ENCODE measurements at places on chromosomes 7 and 10.
A peak's percentile ranks its signal among the peaks of the same experiment; 100 is the strongest.

DNA sequence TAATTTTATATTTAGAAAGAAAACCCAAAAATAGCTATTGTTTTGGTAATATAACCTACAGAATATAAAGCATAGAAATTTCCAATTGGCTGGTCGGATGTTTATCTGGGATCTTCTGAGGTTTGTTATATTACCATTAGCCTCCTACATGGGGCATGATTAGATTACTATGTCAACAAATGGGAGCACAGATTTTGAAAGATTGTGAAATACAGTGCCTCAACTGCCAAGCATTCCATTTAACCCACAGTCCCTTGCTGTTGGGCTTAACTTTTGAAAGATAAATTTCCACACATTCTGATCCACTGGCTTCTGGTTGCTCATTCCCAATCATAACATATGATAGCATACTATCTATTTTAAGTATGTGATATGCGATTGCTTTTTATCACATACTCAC is 455.4 kb upstream of the C7orf33 start:
- DNase-seq: no peak

GRCh38 chr10:7817576-7817975 is 729 bp upstream of the TAF3 start:
- no peak for DNase-seq

GRCh38 chr7:110407706-110408105 is 683.2 kb upstream of the LRRN3 start:
- no peak for DNase-seq

DNA sequence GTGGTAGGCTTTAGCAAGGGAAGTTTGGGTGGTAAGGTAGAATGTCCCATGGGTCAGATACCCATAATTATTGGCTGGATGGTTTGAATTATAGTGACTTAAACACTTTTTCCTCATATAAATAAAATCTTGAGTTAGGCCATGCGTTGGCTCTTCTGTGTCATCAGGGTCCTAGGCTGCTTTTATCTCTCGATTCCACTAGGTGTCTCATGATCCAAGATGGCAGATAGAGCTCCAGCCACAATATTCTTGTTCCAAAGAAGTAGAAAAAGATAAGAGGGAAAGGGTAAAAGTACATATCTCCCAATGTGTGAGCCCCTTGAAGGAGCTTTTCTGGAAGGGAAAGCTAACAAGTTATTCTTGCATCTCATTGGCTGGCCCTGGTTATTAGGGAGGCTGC is 144.7 kb downstream of the GRK5 start:
- DNase-seq: no peak

- DNase-seq: peak; percentile 39
These were observed 758 bp upstream of the OPTN start for GRCh38 chr10:13099144-13099665.

- DNase-seq: no peak
These were observed 31.3 kb upstream of the TCF7L2 start for GRCh38 chr10:112918771-112919170.

GRCh38 chr10:24519950-24520349 is 203.7 kb downstream of the ARHGAP21 start:
- no peak for DNase-seq

DNA sequence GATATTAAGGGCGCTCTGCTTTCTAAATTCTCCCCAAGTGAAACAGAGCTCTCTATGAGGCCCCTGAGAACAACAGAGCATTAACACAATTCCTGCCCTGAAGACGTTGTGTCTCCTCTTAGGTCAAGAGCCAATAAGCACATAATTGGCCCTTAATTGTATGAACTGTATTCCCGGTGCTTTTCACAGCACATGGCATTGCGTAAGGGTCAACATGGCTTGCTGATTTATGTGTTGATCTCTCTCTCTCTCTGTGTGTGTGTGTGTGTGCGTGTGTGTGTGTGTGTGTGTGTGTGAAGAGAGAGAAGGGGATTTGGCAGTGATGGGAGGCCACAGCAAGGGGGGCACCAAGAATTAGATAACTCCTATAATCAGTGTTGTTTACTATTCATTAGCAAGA is 40.5 kb downstream of the LYZL1 start:
- peak; percentile 47 for DNase-seq

DNA sequence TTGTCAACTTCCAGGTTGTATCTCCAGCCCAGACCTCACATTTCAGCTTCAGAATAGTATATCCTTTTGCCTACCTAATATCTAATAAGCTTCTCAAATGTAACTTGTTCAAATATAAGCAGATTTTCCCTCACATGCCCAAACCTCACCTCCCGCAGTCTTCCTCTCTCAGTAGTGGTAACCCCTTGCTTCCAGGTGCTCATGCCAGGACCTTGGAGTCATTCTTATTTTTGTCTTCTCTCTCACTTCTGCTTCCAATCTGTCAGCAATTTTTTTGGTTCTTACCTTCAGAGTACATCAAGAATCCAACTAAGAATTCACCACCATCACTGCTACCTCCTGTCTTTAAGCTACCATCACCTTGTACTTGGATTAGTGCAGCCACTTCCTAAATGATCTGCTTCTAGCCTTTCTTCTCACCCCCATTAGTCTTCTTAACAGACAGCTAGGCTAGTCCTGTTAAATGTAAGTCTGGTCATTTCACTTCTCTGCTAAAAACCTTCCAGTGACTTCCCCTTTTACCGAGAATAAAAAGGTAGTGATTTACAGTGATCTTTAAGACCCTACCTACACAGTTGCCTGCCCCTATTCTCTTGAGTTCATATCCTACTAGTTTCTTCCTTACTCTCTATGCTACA is 14.0 kb downstream of the ANKIB1 start:
- no peak for DNase-seq

DNA sequence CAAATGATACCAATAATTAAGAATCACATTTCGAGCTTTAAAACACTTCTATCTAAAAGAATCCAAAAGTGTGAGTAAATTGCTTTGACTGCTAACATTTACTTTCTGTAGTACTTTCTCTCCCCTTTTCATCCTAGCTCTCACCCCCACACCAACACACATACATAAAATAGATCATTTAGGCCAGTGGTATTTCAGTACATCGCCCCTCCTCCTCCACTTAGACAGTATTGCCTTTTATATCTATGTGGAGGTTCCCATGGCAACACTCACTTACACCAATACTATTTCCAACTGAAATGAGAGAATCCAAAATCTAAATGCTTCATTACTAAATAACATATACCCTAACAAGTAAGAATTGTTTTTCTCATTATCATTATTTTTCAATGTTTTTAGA is 58.9 kb downstream of the HIBADH start:
- no peak for DNase-seq

DNA sequence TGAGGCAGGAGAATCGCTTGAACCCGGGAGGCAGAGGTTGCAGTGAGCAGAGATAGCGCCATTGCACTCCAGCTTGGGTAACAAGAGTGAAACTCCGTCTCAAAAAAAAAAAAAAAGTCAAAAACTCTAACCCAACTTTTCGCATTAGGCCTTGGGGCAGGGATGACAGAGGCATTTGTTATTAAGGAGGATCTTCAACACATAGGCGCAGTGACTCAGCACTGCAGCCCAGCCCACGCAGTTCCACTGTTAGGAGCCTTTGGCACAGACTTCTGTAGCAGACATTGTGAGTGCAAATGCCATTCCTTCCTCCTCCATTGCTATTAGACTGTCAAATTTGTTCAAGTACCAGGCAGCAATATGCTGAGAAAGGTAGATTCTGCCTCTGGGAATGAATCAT is 43.1 kb upstream of the KLHL7 start:
- no peak for DNase-seq

DNA sequence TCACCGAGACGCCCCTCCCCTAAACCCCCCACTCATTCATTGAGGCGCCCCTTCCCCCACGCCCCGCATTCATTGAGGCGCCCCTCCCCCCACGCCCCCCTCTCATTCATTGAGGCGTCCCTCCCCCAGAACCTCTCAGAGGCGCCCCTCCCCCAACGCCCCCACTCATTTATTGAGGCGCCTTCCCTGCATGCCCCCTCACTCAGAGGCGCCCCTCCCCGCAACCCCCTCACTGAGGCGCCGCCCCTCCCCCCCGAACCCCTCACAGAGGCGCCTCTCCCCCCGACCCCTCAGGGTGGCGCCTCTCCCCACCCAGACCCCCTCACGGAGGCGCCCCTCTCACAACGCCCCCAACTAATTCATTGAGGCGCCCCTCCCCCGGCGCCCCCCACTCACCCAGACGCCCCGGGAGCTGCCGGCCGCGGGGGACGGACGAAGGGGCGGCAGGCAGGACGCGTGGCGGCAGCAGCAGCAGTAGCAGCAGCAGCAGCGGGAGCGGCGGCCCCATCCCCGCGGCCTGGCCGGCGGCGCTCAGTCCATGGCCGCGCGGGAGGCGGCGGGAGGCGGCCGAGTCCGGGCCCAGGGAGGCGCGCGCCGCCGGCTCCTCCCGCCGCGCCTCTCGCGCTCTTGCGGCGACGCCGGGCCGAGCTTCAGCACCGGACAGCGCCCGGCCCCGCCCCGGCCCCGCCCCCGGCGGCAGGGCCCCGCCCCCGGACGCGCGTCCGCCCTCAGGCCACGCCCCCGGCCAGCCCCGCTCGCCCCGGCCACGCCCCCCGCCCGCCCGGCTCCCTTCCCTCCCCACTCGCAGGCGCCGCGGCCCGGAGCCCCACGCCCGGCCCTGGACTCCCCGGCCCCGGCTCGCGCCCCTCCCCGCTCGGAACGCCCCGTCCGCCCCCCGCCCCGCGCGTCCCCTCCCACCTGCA is at the start of gene PTPRN2:
TSS of gene PTPRN2 (minus strand) at position 662 of the 923 bp plus-strand sequence.
- peak; percentile 77 for DNase-seq

DNA sequence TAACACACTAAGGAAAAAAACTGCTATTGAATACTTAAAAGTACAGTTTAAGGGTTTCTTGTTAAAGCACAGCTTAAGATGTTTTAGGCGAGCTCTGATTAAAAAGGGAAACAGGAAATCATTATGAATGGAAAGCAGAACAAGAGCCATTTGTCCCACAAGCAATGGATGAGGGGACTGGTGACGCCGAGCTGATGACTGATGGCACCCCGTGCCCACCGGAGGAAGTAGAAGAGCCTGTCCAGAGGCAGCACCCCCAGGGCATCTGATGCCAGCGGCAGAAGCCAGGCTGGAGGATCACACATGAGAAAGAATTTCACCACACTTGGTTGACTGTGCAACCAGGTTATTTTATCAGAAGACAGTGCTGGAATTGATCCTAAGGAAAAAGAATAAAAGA is 15.0 kb upstream of the INSIG1 start:
- no peak for DNase-seq

- DNase-seq: peak; percentile 45
These were observed 62.2 kb downstream of the SAMD9 start for GRCh38 chr7:93055543-93056107.

GRCh38 chr7:47501406-47501805 is 80.5 kb downstream of the TNS3 start:
- DNase-seq: no peak

DNA sequence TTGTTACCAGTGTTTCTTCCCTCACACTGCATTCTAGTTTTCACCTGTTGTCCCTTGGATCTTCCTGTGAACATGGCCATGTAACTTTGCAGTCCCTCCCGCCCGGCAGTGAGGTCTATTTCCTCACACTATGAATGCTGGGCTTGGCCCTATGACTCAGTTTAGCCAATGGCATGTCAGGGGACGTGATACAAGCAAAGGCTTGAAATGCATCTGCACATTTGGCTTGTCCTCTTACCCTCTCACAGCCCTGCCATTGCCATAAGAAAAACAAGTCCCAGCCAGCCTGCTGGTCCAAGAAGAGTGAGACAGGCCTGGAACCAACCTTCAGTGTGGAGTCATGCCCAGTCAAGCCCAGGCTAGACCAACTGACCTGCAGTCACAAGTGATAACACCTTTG is 17.1 kb upstream of the EZH2 start:
- no peak for DNase-seq

DNA sequence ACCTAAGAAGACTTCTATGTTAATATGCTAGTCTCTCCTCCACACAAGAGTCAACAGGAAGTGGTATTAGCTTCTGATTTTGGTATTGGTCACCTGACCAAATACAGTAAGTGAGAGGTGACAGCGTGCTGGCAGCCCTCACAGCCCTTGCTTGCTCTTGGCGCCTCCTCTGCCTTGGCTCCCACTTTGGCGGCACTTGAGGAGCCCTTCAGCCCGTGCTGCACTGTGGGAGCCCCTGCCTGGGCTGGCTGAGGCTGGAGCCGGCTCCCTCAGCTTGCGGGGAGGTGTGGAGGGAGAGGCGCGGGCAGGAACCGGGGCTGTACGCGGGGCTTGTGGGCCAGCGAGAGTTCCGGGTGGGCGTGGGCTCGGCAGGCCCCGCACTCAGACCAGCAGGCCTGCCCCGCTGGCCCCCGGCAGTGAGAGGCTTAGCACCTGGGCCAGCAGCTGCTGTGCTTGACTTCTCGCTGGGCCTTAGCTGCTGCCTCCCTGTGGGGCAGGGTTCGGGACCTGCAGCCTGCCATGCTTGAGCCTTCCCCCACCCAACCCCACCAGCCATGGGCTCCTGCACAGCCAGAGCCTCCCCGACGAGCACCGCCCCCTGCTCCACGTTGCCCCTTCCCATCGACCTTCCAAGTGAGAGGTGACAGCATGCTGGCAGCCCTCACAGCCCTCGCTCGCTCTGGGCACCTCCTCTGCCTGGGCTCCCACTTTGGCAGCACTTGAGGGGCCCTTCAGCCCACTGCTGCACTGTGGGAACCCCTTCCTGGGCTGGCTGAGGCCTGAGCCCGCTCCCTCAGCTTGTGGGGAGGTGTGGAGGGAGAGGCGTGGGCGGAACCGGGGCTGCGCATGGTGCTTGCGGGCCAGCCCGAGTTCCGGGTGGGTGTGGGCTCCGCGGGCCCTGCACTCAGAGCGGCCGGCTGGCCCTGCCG is 4.2 kb upstream of the ACSL5 start:
- DNase-seq: no peak

DNA sequence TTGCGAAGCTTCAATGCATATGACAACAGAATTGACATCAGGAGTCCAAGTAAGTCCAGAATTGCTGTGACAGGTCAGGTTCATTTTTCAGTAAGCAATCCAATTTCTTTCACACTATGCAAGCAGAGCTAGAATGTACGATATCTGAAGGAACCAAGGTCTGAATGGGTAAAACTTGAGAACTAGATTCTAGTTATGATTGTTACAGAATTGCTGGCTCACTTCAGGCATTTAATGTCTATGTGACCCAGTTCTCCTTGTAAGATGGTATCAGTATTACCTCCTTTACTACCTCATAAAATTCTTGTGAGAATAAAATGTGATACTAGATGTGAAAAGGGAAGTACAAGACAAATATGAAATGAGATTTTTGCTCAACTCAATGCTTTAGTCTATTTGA is 159.6 kb downstream of the GPR158 start:
- no peak for DNase-seq

DNA sequence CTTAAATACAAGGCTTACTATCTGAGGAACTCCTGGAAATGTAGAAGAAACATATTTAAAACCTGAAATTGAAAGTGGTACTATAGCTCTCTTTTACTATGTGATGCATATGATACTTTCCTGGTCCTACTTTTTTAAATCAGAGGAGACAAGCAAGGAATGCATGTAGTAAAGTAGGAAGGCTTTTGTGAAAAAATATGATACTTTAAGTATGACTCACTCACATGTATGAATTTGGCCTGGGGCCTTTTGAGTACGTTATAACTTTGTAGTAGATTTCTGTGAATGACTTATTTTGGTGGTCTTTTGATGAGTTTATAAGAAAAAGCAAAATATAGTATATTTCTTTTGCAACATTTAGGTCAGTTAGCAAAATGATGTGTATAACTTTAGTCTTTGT is 53.8 kb downstream of the TAX1BP1 start:
- DNase-seq: no peak

- DNase-seq: no peak
These were observed 309.4 kb downstream of the AUTS2 start for GRCh38 chr7:69907720-69908119.

Measured in NCI-H1436 (cell line).